ENCODE measurements at places on chromosomes 4 and X.

DNA sequence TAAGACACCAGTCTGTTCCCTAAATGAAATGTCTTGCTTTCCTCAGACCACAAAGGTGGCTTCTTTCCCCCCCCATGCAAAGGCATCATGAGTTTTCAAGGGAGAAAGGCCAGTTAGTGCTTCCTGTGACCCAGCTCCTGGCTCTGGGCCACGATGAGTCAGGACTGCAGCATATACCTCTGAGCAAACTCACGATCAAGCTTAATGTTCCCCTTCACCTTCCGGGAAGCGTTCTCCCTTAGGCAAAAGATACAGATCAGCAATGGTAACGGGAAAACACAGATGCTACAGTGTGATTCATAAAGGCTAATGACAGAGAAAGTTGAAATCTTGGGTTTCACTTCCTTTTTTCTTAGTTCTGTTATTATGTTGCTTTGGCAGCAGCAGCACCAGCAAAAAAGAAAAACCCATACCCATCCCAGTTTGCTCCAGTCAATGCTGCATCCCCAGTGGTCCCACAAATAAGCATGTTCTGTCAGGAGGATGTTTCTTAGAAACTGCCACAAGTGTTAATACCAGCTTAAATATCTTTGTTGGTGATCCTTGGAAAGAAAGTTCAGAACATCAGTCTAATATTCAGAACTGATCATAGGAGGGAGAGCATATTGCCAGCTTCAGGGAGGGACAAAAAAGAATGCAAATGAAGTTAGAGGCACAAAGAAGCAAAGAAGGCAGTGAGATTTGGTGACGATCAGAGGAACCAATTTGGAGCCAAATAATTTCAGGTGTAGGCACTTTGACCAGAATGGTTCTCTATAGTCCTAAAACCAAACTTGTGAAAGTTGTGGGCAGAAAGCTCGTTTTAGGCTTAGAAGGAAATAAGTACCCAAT lies 41.2 kb downstream of the LONRF3 start:
- DNase-seq, result peak; percentile 21

DNA sequence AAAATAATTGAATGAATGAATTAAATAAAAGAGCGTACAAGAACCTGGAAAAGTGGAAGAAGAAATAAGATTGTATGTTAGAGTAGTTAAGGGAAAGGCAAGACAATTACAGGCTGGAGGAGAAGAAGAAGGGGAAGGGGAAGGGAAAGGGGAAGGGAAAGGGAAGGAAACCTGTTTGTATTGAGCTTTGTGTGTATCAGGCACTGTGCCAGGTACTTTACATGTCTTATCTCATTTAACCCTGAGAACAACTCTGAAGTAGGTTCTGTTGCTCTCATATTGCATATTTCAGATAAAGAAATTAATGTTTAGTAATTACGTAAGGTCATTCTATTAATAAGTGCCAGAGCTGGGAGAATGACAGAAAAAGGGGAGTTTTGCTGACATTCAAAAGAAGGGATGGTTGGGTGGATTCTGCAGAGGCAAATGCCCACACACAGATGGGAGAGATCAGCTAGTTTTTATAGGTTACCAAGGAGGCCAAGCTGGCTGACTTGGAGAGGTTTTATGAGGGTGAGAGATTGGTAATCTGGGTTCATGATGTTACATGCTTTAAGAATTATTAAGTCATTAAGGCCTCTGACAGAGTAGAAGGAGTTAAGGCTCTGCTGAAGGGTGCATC lies 92.3 kb upstream of the LCORL start:
- no peak for DNase-seq

DNA sequence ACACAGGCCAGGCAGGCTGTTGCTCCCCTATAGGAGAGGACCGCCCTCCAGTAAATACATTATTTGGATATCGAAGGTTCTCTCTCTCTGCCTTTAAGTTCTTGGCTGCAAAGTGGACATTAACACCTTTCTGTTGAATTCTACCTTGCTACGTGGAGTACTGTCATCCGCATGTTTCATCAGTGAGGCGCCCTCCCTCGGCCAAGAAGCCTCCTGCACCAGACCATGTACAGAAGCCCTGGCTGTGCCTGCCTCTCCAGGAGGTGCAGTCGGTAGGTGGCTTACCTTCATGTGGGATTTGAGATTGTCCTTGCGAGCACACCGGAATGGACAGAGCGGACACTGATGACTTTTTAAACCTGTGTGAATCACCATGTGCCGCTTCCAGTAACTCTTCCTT lies 46.7 kb downstream of the ZNF827 start:
- no peak for DNase-seq

- DNase-seq, result no peak
Measured at GRCh38 chr4:2888886-2889285, 45.2 kb downstream of the ADD1 start.

Data from CD4-positive, alpha-beta T cell treated with Interleukin-21 for 1 hour (primary cell).